ENCODE measurements at places on chromosomes 11 and 22.

GRCh38 chr11:28296426-28296825 is 188.2 kb downstream of the METTL15 start:
- no peak for DNase-seq

DNA sequence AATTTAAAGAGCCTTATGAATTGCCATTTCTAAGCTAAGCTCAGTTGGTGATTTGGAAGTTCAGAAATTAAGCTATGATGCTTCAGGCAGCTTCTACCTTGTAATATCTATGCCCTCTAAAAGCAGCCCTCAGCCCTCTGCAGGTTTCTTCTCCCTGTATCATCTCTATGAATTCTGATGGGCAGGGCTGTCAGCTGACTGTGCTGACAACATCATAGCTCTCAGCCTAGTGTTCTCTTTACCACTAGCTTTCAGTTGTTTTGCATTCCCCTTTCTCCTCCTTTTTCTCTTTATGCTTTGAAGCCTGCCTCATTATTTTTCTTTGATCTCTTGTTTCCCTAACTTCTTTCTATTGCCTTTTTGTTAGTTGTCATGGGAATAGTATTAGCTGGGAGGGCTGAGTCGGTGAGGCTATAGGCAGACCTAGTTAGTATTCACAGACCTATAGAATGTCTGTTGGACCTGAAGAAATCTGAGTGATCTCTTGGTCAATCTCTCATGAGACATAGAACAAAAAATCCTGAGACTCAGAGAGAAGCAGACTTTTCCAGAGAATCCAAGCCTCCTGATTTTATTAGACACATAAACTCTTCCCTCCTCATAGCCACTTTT is 535.4 kb downstream of the RAB38 start:
- no peak for DNase-seq

DNA sequence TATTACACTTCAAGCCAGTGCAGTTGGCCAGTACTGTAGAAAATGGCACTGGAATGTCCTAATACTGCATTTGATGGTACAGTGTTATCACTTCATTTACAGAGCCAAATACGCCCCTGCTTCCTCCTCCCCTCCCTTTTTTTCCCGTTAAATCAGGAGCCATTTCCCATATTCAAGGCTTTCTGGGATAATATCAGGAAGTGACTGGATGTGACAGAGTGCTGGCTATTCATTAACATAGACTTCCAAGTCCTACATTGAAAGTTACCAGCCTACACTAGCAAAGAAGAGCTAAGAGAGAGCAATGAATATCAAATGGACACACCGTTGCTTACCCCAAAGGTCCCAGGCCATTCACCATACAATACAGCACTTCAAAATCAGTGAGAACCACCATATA is 32.1 kb upstream of the ABCC8 start:
- DNase-seq = no peak

DNA sequence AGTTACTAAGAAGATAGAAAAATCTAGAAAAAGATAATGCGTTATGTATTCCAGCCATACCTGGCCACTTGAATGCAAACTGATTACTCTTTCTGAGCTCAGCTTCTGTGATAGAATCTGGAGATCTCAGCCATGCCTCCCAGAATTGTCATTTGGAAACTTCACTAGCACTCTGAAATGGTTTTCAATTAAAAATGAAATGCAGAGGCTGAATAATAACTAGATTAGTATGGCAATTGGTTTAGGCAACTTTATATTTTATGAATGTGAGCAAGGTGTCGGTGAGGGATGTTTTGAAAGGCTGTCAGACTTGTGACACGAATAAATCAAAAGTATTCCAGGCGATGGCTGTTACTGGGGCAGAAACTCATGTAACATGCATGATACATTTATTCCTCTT is 128.8 kb upstream of the SORL1-AS1 start:
- DNase-seq = no peak

DNA sequence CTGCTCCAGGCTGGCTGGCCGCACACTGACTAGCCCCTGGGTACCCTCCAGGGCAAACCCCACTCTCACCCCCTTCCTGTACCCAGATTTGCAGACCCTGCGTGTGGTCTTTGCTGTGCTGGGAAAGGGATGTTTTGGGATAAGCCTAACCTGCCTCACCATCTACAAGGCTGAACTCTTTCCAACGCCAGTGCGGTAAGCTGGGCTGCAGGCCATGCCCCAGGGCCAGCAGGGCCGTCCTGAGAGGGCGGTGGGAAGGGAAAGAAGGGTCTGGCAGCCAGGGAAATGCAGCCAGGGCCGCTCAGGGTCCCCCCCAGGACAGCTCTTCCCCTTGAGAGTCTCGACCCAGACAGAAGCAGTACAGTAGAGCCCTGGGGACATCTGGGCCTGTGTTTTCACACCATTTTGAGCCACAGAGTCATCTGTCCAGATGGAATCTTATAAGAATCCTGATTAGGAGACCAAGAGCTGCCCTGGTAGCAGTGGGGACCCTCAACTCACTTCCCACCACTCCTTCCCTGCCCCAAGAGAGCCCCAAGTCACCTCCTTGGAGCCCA is 22.4 kb upstream of the SLC22A12 start:
- no peak for DNase-seq

GRCh38 chr11:71436861-71437260 is 11.3 kb downstream of the DHCR7 start:
- no peak for DNase-seq

DNA sequence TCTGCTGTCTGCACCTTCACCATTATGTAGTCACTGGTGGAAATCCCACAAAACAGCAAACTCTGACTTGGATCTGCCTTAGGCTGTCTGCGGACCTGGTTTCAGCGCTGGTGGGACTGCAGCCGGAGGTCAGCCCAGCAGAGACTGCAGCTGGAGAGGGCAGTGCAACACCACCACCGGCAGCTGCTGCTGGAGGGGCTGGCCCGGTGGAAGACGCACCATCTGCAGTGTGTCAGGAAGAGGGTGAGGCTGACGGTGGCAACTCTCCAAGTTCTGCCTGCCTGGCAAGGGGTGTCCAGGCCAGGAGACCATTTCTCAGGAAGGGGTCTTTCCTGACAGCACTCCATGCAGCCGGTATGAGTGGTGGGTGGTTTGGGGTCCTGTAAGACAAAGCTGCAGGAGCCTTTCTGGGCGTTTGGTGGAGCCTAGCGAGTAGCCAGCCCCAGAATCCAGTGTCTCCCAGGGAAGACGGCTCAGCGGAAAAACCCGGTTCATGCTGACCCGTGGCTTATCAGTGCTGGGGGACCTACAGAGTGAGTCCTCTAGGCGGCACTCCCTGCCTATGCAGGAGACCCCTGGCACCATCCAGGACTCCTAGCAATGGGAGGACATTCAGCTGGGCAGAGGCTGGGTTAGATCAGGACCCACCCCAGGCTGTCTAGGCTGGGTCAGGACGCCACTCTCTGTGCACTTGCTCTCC is 50.8 kb downstream of the PISD start:
- no peak for DNase-seq

- DNase-seq = no peak
These were observed 14.9 kb upstream of the HBE1 start for GRCh38 chr11:5284637-5285036.

GRCh38 chr11:43697679-43698078 is 17.1 kb downstream of the HSD17B12 start:
- DNase-seq = no peak

GRCh38 chr11:16799890-16800289 is 61.4 kb downstream of the C11orf58 start:
- no peak for DNase-seq

DNA sequence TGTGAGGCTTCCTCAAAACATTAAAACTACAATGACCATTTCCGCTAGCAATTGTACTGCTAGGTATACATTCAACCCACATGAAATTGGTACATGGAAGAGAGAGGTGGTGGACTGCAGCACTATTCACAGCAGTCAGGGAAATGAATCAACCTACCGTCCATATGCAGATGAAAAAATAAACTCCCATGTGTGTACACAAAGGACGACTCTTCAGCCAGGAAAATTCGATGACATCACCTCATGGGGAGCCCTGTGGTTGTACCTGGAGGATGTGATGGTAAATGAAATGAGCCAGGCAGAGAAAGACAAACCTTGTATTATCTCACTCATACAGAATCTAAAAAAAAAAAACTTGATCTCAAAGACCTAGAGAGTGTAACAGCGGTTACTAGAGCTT is 23.3 kb downstream of the RFPL3 start:
- DNase-seq = no peak

DNA sequence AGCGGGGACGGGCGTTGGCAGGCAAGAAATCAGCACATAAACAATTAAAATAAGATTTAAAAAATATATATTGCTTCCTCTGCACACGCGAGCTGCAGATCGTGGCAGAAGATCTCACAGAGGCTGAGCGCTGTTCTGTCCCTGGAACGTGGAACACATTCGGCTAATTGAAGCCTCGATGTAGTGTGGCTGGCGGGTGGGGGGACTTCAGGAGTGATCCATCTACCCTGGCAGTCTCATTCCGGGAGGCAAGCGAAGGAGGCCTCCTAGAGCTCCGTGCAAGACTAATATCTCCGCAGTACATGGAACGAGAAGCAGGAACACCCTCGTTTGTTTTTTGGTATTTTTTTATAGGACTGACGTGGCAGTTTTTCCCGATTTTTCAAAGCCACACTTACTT is 402.4 kb downstream of the MN1 start:
- no peak for DNase-seq

- DNase-seq = no peak
These were observed 12.7 kb downstream of the MAP6 start for GRCh38 chr11:75656044-75656727.

DNA sequence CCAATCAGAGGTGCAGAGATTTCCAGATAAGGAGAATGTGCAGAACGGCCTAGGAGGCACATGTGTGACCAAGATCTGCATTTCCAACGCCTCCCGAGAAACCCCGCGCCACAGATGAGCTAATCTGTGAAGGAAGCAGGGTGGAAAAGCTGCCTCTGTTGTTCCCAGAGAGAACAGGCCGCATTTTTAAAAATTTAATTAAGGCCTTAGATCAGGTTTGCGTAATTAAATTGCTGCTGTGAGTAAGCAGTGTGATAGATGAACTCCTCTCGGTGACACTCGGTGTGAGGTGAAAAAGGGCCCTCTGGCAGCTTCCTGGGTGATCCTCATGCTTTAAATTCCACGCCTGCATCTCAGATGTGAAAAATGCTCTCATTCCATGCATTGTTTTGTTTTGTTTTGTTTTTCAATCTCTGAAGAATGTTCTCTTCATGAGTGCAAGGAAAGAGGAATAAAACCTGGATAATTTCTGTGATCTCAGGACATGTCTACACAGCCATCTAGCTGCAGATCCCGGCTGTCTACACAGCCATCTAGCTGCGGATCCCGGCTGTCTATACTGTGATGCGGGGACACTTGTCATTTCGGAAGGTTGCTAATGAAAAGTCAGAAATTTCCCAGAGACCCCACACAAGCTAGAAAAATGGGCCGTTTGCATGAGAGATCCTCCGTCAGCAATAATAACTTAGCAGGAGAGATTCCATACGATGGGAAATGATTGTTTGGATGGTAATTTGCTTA is 1398.9 kb downstream of the BRD1 start:
- no peak for DNase-seq

DNA sequence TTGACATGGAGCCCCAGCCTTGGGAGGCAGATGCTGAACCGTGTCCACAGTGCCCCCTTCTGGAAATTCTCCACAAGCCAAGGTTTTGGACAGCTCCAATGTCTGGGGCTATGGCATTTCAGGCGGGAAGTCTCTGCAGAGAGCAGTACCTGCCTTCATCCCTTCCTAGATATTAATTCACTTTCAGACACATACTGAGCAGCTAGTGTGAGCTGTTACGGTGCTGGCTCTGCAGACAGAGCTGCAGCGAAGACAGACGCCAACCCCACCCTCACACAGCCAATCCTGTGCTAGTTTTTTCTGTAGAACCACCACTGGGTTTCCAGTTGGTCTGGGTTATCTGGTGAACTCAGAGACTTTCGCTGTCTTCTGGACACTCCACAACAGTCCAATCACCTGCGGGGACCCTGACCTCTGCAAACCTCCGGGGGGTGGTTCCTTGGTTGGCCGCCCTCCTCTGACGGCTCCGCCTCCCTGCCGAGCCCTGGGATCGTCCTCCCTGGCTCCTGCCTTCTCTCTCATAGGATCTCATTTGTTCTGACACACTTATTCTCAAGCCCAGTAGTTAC is 9.1 kb downstream of the LMF2 start:
- peak; percentile 42 for DNase-seq

Data from hippocampal formation (tissue), 2 donors.